Endothelial cell (in vitro differentiated cells): ENCODE measurements at places on chromosomes 16 and 17.

GRCh38 chr16:84592718-84593117 lies 25.2 kb downstream of the COTL1 start:
- no peak for DNase-seq

GRCh38 chr16:68065716-68066305 lies 19.4 kb upstream of the NFATC3 start:
- DNase-seq: no peak

GRCh38 chr17:83046448-83047181 lies 32.8 kb upstream of the METRNL start:
- no peak for DNase-seq

GRCh38 chr16:13012601-13013000 lies 111.2 kb downstream of the SHISA9 start:
- no peak for DNase-seq
